ENCODE measurements at places on chromosomes 7 and 10. TPM values are rescaled to one million over a fixed set of nuclear protein-coding genes. Genes with fewer than 3 reads are reported as not detected.

Gene SLC16A12
- 3.1 TPM for total RNA-seq

Gene CYP2W1
- 5.6 TPM for total RNA-seq

- DNase-seq, result no peak
- H3K4me1 ChIP-seq, result no peaks in the 10 kb centered on the region
- no peak overlapping the region for H3K27ac ChIP-seq
- peaks cover 22% of the 10 kb centered on the region for H3K27me3 ChIP-seq
- no peak overlapping the region for H3K4me3 ChIP-seq
- H3K36me3 ChIP-seq, result no peaks in the 10 kb centered on the region
These were observed 375.7 kb downstream of the CCSER2 start for GRCh38 chr10:84704101-84704500.

Gene MRLN
- total RNA-seq, result not detected

GRCh38 chr10:71714031-71714410, 5.6 kb downstream of the C10orf105 start:
- peaks cover 24% of the 10 kb centered on the region for H3K4me1 ChIP-seq
- peak overlapping the region; percentile 90 for H3K27ac ChIP-seq
- no peak overlapping the region for H3K4me3 ChIP-seq

DNA sequence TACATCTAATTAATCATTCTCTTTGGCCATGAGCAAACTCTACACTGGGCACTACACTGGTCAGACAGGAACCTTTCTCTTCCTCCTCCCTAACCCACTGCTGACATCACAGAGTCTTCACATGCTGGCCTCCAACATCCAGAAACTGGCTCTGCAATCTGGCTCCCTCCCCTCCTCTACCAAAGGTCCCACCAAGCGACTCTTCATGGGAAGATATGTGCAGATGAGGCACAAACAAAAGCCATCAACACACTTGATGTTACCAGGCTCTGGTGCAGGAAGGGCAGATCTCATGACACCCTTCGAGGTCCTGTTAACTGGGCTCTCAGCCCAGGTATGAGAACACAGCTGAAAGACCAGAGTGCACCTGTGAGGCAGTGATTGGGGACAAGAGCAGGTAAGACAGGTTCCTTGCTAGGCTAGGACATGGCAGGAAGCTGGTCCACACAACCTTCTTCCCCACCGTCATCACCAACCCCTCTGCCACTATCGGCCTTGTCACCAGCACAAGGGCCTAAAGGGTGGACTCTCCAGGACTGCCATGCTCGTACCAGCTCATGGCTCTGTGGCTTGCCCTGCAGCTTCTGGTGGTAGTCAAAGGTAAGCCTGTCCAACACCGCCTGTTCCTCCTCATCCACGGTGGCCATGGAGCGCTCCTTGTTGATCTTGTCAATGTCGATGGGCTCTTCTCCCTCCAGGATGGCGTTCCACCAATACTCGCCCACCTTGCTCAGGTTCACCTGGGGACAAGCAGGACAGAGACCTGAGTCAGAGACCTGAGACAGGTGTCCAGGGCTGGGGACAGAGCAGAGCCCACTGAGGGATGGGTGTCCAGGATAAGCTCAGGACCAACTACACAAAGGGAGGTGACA, 66.6 kb upstream of the CAMK2B start:
- H3K27me3 ChIP-seq, result no peaks in the 10 kb centered on the region
- H3K4me3 ChIP-seq, result no peak overlapping the region
- no peak overlapping the region for H3K27ac ChIP-seq
- no peak for DNase-seq
- peaks cover 20% of the 10 kb centered on the region for H3K36me3 ChIP-seq

GRCh38 chr10:61397175-61397986, 55.8 kb downstream of the TMEM26 start:
- DNase-seq, result no peak
- H3K4me3 ChIP-seq, result no peak overlapping the region
- peak overlapping the region; percentile 13 for H3K27ac ChIP-seq

DNA sequence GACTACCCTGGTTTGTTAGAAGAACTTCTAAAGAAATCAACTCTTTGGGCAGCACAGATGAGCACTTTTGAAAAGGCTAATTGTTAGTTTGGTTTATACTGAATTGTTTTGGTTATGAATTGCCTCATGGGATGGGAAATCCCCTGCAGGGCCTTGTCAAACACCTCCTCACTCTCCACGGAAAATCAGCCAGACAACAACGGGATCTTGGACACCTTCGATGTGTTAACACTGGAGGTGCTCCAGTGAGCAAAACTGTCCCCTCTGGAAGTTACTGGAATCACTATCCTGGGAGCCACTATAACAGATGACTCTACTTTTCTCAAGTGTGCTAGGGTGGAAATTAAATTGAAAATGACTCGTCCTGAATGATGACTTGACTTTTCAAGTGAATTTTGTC, 38.7 kb downstream of the CDK6 start:
- H3K27me3 ChIP-seq, result no peaks in the 10 kb centered on the region
- DNase-seq, result no peak
- H3K4me3 ChIP-seq, result no peak overlapping the region
- peaks cover 30% of the 10 kb centered on the region for H3K4me1 ChIP-seq
- peaks cover 5% of the 10 kb centered on the region for H3K36me3 ChIP-seq

DNA sequence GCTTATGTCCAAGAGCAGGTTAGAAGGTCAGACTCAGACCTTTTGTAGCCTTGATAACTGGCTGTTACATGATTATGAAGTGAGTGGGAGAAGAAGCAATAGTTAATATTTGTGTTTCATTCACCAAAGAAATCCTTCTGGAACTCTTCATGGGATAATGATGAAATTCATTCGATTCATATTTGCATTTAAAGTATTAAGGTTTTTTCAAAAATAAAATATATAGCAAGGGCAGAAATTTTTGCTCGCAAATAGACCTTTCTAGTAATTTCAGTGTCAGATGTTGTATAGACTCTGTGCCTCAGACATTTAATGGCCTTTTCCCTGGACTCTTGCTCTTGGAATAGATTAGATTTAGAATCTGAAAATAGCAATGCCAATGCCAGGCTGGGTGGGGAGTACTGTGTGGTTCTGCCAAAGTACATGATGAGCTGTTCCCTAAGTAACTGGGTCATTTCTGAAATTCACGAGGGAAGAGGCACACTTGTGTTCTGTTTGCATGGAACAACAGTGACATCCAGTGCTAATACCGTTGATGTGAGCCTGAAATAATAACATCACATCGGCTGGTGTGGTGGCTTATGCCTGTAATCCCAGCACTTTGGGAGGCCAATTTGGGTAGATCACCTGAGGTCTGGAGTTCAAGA, 119.2 kb downstream of the MBL2 start:
- H3K36me3 ChIP-seq, result no peaks in the 10 kb centered on the region
- H3K27ac ChIP-seq, result no peak overlapping the region
- no peak for DNase-seq
- peaks cover 22% of the 10 kb centered on the region for H3K4me1 ChIP-seq
- H3K4me3 ChIP-seq, result no peak overlapping the region

Gene METTL27
- 8.7 TPM for total RNA-seq

- peak overlapping the region; percentile 62 for H3K27ac ChIP-seq
- DNase-seq, result no peak
- H3K4me3 ChIP-seq, result no peak overlapping the region
- H3K27me3 ChIP-seq, result no peaks in the 10 kb centered on the region
- no peaks in the 10 kb centered on the region for H3K36me3 ChIP-seq
These were observed 66.1 kb downstream of the ADD3 start for GRCh38 chr10:110073896-110074295.

Gene ODAD2
- total RNA-seq, result 0.25 TPM

- DNase-seq, result no peak
- H3K27ac ChIP-seq, result no peak overlapping the region
- H3K4me3 ChIP-seq, result no peak overlapping the region
- peaks cover 4% of the 10 kb centered on the region for H3K4me1 ChIP-seq
- no peaks in the 10 kb centered on the region for H3K27me3 ChIP-seq
These were observed 19.8 kb upstream of the RASSF4 start for GRCh38 chr10:44939691-44940401.

- H3K27ac ChIP-seq, result no peak overlapping the region
- H3K4me3 ChIP-seq, result no peak overlapping the region
- no peaks in the 10 kb centered on the region for H3K36me3 ChIP-seq
- no peaks in the 10 kb centered on the region for H3K27me3 ChIP-seq
- DNase-seq, result no peak
- peaks cover 14% of the 10 kb centered on the region for H3K4me1 ChIP-seq
These were observed 368.8 kb upstream of the ZMIZ1 start for GRCh38 chr10:78699971-78700370.

GRCh38 chr10:127080317-127080716, 116.1 kb downstream of the INSYN2A start:
- H3K27ac ChIP-seq, result no peak overlapping the region
- no peak overlapping the region for H3K4me3 ChIP-seq
- no peak for DNase-seq
- H3K27me3 ChIP-seq, result no peaks in the 10 kb centered on the region
- peaks cover 38% of the 10 kb centered on the region for H3K36me3 ChIP-seq

DNA sequence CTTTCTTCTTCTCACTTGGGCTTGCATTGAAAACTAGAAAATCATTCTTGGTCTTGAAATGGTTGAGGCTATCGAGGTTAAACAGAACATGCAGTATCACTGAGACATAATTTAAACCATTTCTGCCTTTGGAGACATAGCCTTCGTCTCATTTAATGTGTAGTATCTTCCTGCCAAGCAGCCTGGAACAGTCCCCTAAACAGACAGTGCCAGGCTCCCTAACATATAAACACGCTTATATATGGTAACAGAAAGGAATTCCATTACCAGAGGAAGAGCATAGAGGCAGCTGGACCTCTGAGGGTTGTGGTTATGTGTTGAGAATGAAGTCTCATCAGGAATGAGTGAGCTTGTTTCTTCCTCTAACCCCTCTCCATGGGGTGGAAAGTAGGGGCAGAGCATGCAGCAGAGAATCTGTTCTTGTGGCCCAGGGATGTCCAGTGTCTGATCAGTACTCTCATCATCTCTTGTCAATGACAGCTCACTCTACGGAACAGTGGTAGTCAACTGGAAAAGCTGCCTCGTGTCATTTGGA, 11.2 kb downstream of the CACNB2 start:
- H3K36me3 ChIP-seq, result peaks cover 2% of the 10 kb centered on the region
- no peaks in the 10 kb centered on the region for H3K27me3 ChIP-seq
- no peak for DNase-seq
- no peak overlapping the region for H3K27ac ChIP-seq
- H3K4me3 ChIP-seq, result no peak overlapping the region
- H3K4me1 ChIP-seq, result peaks cover 4% of the 10 kb centered on the region

DNA sequence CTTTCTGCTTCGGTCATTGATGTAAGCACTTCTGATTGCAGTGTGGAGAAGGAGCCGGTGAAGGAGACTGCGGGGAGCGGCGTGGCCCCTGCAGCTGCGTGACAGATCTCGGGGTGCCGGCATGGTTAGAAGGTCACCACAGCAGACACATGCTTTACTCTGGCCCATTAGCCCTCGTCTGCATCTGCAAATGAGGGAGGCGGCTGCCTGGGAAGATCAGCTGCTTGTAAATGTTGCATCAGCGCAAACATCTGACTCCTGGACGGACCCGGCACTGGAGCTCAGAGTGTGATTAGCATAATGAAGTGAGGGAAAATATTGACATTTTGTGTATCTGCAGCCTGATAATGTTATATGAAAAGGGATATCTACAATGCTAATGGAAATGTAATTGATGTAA, 30.5 kb upstream of the MNX1 start:
- H3K4me1 ChIP-seq, result no peaks in the 10 kb centered on the region
- H3K36me3 ChIP-seq, result no peaks in the 10 kb centered on the region
- H3K27me3 ChIP-seq, result peaks cover 59% of the 10 kb centered on the region
- no peak overlapping the region for H3K27ac ChIP-seq

Gene PTN
- total RNA-seq, result 179 TPM

Gene RPP38
- total RNA-seq, result 16.2 TPM

- no peak overlapping the region for H3K4me3 ChIP-seq
- no peaks in the 10 kb centered on the region for H3K27me3 ChIP-seq
- DNase-seq, result no peak
- peak overlapping the region; percentile 21 for H3K27ac ChIP-seq
- peaks cover 15% of the 10 kb centered on the region for H3K4me1 ChIP-seq
- H3K36me3 ChIP-seq, result no peaks in the 10 kb centered on the region
These were observed 52.8 kb downstream of the COBL start for GRCh38 chr7:51263631-51264484.

Gene FEZF1
- total RNA-seq, result not detected

- peaks cover 5% of the 10 kb centered on the region for H3K27me3 ChIP-seq
- H3K36me3 ChIP-seq, result no peaks in the 10 kb centered on the region
- no peak overlapping the region for H3K27ac ChIP-seq
- H3K4me1 ChIP-seq, result no peaks in the 10 kb centered on the region
These were observed 22.3 kb downstream of the IMPDH1 start for GRCh38 chr7:128387216-128388144.

- no peak overlapping the region for H3K27ac ChIP-seq
- H3K4me3 ChIP-seq, result no peak overlapping the region
- no peak for DNase-seq
- peaks cover 6% of the 10 kb centered on the region for H3K27me3 ChIP-seq
These were observed 72.1 kb upstream of the STARD3NL start for GRCh38 chr7:38105874-38106483.

Gene PRRT4
- 9.5 TPM for total RNA-seq

GRCh38 chr7:42170724-42171123, 66.3 kb downstream of the GLI3 start:
- no peak overlapping the region for H3K4me3 ChIP-seq
- no peak for DNase-seq
- peaks cover 40% of the 10 kb centered on the region for H3K4me1 ChIP-seq

Gene ZNF438
- total RNA-seq, result 5.3 TPM

DNA sequence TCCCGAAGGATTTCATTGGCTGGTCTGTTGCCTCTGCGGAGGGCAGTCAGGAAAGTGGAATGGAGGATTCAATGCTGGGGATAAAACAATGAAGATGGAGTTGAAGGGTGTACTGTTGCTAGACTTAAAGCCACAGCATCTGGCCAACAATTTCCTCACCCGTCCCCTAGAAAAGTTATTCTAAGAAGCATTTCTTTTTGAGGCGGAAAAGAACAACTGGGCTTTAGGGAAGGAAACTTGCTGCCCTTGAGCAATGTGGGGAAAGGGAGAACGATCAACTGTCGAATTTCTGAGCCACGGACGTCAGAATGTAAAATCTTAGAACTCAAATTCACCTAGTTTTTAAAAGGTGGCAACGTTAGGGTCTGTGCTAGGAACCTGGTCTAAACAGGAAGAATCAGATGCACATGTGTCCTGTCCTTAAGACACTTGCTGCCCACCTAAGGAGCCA, 664 bp downstream of the FMC1 start:
- H3K36me3 ChIP-seq, result peaks cover 8% of the 10 kb centered on the region
- DNase-seq, result no peak

GRCh38 chr10:72332423-72333111, 22.2 kb downstream of the DNAJB12 start:
- H3K4me1 ChIP-seq, result peaks cover 62% of the 10 kb centered on the region
- H3K36me3 ChIP-seq, result peaks cover 6% of the 10 kb centered on the region
- DNase-seq, result no peak
- H3K27ac ChIP-seq, result peak overlapping the region; percentile 93
- no peak overlapping the region for H3K4me3 ChIP-seq
- no peaks in the 10 kb centered on the region for H3K27me3 ChIP-seq

Gene HOGA1
- 0.50 TPM for total RNA-seq

Measured in mesothelial cell of epicardium (in vitro differentiated cells).